ENCODE measurements at places on chromosomes 7 and 10.

DNA sequence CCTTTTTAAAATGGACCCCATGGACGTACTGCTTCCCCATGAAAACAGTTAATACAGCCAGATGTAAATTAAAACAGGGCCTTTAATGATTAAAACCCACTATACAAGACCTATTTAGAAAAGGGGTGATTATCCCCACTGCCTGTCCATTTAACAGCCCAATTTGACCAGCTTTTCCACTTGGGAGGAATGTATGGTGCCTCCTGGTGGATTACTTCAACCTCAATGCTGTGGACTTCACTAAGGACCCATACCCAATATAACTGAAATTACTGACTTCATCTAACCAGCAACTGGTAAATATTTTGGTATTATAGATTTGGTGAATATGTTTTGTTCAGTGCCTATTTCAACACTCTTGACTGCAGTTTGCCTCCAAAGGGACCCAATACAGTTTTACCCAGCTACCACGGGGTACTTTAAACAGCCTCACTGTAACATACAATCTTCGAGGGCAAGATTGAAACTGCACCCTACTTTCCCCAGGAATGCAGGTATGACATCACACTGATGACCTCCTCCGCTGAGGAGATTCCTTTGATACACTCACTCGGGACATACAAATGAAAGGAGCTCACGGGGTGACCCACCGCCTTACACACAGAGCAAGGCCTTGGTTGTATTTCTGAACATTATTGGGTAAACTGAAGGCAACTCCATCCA is 192.8 kb downstream of the DNAJC1 start:
- DNase-seq: no peak

GRCh38 chr10:125264757-125265578 is 104.6 kb upstream of the CTBP2 start:
- DNase-seq: no peak

DNA sequence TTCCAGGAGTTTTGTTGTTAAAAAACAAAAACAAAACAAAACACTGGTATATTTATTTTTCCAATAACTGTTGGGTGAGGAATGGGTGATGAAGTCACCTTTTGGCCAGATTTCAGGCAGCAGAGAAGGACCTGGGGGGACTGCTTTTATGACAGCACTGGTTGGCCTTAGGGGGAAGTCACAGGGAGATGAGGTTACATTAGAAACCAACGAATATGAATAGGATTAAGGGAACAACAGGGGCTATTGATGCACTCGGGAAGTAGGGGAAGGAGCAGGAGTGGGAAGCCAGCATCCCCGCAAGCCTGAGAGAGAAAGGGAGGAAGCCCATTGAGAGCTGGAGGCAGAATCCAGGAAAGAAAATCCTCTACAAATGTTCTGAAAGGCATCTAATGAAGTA is 958.4 kb downstream of the TYW1 start:
- DNase-seq: no peak

DNA sequence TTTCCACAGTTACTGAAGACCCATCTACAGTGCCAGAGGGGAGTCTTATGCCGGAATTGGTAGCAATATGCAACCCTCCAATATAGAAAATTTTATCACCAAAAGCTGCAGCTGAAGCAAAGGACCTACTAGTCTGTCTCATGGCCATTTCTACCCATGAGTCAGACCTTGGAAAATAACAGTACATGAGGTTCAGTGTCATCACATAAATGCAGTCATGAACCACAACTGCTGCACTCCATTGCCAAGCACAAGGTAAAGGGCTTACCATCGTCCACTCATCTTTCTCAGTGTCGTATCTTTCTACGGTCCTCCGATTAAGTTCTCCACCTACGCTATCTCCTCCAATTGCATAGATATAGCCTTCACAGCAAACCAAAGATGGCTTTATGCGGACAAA is 21.8 kb downstream of the KBTBD2 start:
- DNase-seq: no peak

All from CD4-positive, alpha-beta T cell treated with Interleukin-6 for 4 hours (primary cell).